EL (cell line): ENCODE measurements at places on chromosomes 5 and 9.

DNA sequence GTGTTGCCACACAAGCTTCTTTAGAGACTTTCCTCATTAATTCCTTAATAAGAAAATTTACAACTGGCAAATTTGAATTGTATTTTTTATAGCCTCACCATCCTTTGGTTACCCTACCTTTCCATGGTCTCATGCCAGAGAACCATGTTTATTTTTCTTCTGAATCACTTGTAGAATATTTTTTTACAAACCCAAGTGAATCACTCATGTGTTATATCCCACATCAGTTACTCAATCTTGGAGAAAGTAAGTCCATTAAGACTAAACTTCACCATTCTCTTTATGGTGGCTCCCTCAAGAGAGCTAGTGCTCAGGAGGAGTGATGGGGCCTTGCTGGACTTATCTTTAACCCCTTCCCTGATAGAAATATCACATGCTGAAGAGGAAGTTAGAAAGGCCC is 128.9 kb downstream of the SUSD1 start:
- peak; percentile 81 for DNase-seq

DNA sequence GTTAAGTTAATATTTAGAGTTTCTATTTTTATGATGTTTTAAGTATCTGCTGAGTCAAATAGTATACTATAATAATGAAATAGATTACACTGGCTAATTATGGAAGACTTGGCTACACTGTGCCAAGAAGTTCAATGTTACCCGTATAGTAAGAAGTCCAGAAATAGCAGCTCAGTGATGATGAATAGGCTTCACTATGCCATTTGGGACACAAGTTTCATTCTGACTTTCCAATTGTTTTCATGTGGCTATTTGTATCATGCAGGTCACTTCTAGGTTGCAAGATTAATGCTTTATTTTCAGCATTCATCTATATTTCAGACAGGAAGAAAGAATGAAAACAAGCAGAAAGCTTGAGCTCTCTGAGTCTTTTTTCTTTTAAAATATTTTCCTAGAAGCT is 194.5 kb upstream of the RIOK2 start:
- no peak for DNase-seq

- no peak for DNase-seq
Measured at GRCh38 chr9:127896395-127897192, 2.8 kb downstream of the ST6GALNAC6 start.

GRCh38 chr5:72172786-72173185 is 65.5 kb downstream of the MAP1B start:
- DNase-seq, result no peak

DNA sequence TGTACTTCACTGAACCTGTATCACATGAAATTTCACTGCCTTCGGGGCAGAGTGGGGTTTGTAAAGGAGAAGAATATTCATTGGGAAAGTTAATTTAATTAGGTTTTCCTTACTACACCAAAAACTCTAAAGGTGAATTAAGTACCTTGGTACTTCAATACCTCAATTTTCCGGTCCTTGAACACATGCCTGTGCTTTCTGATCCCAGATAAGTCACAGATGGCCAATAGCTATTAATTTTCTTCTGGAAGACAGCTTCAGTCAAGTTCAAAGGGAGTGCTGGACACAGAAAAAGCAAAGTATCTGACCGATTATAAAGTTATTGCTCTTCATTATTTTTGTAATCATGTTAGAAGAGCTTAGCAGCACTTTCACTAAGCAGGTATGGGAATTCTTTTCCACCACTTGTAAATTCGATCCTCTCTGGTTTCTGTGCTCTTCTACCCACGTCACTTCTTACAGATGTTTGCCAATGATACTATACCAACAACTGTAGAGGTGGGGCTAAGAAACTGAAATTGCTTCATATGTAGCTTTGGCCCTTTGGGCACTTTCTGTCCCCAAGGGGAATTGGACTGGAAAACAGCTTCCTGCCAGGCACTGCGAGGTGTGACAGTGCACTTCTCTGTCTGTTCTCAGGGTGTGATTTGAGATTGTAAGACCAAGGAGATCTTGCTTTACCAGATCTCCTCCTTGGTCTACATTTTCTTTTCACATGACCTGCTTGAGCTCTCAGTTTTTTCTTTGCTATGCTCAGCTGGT is 164.0 kb downstream of the CCDC192 start:
- DNase-seq, result no peak

GRCh38 chr9:131297903-131298302 is 8.4 kb downstream of the PLPP7 start:
- DNase-seq, result no peak

DNA sequence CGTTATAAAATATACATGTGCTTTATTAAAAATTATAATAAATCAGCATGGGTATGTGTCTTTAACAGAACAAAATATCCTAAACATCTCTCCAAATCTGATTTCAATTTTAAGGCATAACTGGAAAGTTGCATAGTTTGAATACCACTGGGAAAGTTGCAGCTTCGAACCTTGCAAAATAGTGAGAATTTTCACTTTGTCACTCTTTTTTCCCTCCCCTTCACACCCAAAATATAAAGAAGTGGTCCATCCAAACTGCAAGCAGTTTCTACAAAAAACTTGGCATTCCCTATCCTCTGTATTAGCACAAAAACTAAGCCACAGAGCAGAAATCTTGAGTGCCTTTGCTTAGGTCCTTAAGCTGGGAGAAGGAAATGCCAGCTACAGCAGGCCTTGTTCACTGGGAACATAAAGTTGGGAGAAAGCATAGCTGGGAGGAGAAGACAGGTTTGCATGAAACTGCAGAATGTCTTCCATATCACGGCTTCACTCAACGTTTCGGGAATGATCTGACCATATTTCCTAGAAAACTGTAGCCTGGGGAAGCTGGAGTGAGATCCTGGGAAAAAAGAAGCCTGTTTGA is 400.3 kb downstream of the EBF1 start:
- no peak for DNase-seq

DNA sequence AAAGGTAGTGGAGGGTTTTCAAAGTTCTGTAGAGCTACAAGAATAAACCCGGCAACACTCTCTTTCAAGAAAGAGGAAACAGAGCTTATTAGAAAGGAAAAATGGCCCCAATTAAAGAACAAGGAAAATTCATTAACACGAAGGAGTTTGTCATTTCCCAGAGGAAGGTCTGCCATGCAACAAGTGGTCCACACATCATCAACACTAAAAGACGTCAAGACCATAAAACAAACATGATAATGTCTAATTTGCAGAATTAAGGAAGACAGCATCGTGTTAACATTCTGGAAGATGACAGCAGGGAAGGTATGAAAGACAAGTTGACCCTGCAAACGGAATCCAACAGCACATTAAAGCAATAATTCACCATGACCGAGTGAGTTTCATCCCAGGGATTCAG is 28.6 kb upstream of the NRARP start:
- DNase-seq, result no peak
